ENCODE measurements at places on chromosomes 4 and X. TPM values are rescaled to one million over a fixed set of nuclear protein-coding genes. Genes with fewer than 3 reads are reported as not detected.
A peak's percentile ranks its signal among the peaks of the same experiment; 100 is the strongest.

The RTL9 gene
- polyA plus RNA-seq, result 1.9 TPM

DNA sequence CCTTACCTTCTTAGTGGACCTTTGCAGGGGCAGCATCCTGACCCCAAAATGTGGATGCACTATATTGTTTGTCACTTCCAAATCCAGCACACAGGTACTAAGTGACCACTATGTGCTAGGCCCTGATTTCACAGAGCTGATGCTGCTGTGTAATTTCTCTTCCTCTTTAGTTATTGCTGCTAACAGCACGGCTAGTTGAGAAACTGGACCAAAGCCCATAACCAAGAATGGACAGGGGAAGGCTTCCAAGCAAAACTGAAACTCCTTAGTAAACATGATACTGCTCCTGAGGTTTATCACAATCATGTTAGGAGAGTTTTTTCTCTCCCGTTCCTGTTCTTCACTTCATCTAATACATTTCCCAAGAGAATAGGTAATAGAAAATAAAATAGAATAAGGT, 172.9 kb upstream of the TTC29 start:
- peak; percentile 63 for DNase-seq

The SLC9B1 gene
- 1.4 TPM for polyA plus RNA-seq

DNA sequence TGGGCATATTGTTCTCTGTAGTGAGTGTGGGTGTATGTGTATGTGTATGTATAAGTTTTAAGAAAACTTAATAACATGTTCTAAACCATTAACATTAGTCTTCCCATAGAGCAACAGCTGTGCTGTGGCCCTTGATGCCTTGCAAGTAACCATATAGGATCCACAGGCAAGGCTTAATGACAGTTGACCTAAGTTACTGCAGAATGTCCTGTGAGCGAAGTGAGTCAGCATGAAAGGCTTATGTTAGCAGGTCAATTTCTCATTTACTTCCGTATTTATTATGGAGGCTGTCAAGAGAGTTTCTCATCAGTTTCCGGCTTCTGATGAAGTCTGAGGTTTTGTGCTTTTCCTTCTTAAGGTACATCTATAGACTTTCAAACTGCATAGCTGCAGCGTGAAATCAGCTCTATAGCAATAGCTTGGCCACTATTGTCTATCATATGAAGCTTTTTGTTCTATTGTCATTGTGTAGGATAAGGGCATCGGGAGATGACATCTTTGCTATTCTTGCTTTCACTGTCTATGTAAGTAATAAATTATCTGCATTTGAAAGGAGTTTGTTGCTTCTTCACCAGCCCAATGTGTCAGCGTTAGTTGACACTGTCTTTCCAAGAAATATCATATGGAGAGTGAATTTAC, 1153.4 kb upstream of the AGA start:
- DNase-seq, result no peak

The RAB40AL gene
- not detected for polyA plus RNA-seq

The ADGRA3 gene
- 61.1 TPM for polyA plus RNA-seq

The TAF7L gene
- polyA plus RNA-seq, result 0.16 TPM

The CT45A8 gene
- polyA plus RNA-seq, result not detected

DNA sequence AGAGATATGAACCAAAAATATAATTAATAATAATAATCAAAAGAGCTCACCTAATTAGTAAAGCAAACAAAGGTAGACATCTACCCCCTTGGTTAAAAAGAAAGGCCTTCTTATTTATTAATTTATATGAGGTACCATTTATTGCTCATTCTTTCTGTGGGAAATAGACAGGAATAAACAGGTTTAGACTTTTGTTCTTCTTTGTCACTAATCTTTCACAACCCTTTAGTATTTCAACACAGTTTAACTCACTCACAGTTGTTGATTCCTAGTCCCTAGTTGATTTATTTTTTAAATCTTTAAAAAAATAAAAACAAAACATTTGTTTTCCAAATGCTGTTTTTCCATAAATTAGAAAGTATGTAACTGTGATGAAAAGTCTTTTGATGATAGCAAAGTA, 5.6 kb downstream of the PPARGC1A start:
- no peak for DNase-seq

DNA sequence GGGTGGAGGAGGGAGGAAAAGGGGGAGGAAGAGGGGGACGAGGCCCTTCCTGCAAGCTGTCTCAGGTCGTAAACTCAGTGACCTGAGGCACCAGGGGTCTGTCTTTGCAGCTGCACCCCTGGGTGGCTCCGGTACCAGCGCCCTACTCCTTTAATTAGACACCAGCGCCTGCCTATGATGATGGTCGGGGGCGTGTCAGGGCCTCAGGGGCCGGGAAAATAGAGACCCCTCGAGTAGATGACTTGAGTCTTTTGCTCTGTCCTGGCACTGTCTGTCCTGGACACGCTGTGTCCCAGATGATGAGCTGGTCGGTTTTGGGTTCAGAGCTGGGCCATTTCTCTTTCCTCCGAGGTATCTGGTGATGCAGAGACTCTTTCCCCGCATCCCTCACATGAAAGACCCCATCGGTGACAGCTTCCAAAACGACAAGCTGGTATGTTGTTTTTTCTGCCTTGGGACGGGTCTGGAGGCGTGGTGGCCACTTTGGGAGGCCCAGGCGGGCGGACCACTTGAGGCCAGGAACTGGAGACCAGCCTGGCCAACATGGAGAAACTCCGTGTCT, 11.2 kb downstream of the SLC25A6 start:
- no peak for DNase-seq

DNA sequence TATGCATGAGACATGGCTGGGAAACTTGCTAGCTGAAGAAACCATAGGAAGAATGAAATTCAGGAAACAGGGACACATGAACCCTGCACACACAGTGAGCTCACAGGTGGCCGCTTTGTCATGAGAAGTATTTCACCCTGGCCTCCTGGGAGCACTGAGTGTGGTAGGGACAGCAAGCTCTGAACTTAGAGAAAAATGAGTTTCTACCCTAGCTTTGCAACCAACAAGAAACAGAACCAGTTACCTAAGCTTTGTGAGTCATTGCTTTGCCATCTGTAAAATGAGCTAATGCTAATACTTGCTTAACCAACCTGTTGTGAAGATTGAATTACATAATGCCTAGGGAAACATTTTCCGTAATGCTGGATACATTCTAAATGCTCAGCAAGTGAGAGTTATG, 206.6 kb upstream of the HS3ST1 start:
- no peak for DNase-seq

The SH2D1A gene
- 1.4 TPM for polyA plus RNA-seq

- DNase-seq, result no peak
Observed at GRCh38 chrX:121389976-121390714, 342.7 kb downstream of the GLUD2 start.

Measured in muscle of back (tissue), 13 donors.